ENCODE measurements at places on chromosomes 4 and X. TPM values are rescaled to one million over a fixed set of nuclear protein-coding genes. Genes with fewer than 3 reads are reported as not detected.

Gene NIPAL1
- 54.8 TPM for total RNA-seq

Gene TMEM31
- total RNA-seq, result not detected

Gene TLR6
- total RNA-seq, result 4.0 TPM

DNA sequence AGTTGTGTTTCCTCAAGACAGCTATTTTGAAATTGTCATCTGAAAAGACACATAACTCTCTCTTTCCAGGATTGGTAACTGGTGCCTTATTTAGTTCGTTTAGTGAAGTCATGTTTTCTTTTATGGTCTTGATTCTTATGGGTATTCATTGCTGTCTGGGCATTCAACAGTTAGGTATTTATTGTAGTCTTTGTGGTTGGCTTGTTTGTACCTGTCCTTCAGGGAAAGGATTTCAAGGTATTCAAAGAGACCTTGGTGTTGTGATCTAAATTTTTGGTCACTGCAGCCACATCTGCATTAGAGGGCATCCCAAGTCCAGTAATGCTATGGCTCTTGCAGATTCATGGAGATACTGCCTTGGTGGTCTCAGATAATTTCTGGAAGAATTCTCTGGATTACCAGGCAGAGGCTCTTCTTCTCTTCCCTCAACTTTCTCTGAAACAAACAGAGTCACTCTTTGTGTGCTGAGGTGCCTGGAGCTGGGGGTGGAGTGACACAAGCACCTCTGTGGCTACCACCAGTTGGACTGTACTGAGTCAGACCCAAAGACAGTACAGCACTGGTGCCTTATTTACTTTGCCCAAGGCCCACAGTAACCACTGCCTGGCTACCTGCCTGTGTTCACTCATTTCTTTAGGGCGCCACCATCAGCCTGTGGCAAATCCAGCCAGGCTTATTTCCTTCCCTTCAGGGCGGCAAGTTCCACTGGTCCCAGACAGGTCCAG, 620.4 kb downstream of the KCNIP4 start:
- DNase-seq, result no peak

Gene L1CAM
- 4.8 TPM for total RNA-seq

- no peak for DNase-seq
Observed at GRCh38 chrX:139844884-139845283, 88.0 kb downstream of the ATP11C start.

DNA sequence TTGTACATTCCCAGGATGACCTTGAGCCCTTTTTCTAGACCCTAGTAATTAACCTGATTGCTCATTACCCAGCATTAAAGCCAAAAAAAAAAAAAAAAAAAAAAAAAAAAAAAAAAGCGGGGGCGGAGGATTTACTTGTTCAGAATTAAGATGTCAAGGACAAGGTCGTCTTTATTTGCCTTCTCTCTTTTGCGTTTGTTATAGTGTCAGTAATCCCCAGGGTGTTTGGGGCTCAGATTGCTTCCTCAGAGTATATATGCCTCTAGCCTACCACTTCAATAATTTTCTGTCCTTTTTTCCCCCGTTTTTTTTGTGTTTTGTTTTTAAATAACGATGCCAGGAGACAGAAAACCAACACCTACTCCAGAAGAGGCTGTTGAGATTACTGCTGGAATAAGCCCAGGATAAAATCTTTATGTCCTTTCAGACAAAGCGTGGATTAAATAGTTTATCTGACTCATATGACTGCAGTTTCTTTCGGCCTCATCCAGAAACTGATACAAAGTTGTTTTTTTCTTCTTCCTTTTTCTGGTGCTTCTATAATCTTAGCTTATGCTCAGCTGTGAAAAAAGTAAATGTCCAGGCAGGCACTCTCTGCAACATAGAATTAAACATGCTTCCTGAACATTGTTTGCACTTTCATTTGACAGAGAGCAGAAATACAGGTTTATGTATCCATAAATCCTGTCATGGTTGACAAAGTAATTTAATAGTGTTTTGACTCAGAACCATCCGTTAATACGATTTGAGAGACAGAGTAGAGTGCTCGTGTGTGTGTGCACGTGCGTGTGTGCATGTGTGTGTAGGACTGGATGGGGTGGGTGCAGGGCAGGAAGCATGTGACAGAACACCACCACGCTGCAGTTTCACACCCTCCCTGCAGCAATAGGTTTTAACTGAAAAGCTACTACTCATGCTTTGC, 138.6 kb downstream of the AFF1 start:
- peak; percentile 52 for DNase-seq

DNA sequence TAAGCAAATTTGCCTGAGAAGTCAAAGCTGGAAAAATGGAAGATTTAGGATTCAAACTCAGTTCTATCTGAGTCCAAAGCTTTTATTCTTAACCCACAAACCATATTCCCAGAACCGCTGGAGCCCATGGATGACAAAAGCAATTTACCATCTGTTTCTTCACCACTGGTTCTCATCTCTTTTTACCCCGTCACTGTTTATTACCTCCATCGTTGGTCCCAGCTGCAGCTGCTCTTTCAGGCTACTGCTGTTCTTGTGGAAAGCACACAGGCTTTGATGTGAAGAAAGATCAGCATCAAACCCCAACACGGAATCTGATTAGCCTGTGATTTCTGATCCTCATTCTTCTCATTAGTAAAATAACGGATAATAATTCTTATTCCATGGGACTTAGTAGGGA, 9.5 kb downstream of the FBXO8 start:
- DNase-seq, result no peak

- no peak for DNase-seq
Observed at GRCh38 chr4:68152411-68152810, 22.7 kb upstream of the TMPRSS11F start.

Gene SHISA3
- total RNA-seq, result 0.55 TPM

All from lower leg skin (tissue), 4 donors.